ENCODE measurements at places on chromosomes 16 and 17.

DNA sequence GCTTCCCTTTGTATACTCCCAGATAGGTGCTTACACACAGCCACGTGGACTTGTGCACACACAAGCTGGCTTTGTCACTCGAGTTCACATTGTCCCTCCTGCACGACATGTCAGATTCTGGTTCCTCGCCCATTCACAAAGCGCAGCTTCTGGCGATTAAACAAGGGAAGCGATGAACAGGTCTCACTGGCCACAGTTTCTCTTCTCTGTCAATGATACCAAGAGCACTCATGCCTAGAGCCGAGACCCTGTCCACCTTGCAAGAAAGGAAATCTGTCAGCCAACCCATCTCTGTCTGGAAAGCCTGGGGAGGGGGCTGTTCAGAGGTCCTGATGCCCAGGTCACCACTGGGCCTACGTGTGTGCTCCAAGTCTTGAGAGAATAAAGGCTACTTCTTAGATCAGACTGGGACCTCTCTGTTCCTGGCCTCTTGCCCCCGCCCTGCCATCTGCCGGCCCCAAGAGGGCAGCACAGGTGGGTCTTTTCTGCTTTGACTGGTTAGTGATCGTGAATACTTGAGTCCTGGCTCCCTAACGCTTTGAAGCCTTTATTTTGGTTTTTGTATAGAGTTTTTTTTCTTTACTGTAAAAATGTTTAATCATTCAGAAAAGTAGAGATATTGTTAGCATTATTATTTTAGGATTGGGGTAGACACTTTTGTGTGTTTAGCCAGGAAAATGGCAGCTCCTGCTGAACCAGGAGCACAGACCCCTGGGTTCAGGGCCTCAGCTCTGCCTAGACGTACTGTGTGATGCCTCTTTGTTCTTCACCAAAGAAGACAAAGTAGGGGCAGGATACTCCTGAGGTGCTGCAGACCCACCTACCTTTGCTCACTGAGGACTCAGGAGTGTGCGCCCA lies 104.7 kb downstream of the MRM1 start:
- DNase-seq = peak; percentile 43

GRCh38 chr17:80415626-80416137 lies 715 bp downstream of the ENDOV start:
- DNase-seq = no peak

DNA sequence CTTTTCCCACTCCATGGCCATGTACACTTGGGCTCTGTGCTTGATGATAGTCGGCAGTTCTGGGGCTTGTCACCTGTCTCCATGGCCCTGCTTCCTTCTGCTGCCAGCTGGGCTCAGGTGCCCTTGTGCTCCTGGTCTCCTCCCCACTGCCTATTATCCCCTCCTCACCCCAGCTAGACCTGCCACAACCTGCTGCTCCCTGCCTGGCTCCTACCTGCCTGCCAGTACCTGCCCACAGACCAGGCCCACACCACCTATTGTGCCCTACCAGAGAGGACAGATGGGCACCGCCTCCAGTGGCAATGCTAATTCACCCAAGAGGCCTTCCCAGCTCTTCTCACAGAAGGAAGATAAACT lies 538 bp upstream of the RAPGEFL1 start:
- DNase-seq = no peak

GRCh38 chr17:49108318-49108717 lies 24.3 kb upstream of the B4GALNT2 start:
- DNase-seq = no peak

- DNase-seq = no peak
Observed at GRCh38 chr17:40862985-40863733, 3.9 kb downstream of the KRT12 start.

- DNase-seq = no peak
Observed at GRCh38 chr16:87954826-87955225, 3.6 kb downstream of the BANP start.

GRCh38 chr17:79041041-79041570 lies 17.1 kb downstream of the C1QTNF1 start:
- no peak for DNase-seq

DNA sequence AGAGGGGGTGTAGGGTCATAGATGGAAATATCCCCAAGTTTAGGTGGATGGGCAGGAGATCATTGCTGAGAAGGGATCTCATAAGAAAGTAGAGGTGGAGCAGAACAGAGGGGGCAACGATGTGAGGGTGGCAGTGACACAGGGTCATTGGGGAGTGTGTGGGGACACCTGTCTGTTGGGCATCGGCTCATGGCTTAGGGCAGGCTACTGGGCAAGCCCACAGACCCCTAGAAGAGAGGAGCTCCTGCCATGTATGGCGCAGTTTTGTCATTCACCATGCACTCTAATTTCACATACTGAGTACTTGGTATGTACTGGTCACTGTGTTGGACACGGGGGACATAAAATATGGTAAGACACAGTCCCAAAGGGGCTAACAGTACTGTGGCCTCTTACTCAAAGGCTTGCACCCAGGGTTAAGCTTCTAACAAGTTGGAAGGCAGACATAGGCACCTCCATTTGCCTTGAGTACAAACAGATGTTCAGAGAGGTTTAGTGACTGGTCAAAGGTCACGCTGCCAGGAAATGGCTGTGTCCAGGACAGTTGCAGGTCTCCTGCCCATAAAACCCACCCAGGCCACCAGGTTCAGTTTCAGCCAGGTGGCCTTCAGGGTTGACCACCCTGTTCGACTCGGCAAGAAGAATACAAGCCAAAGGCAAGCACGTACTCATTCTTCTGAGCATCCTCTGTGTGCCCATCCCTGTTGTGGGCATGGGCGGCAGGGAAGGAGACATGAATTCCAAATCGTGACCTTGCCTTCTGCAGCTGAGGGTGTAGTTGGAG lies 580.2 kb downstream of the KCNJ18 start:
- DNase-seq = no peak

- no peak for DNase-seq
Observed at GRCh38 chr16:22670551-22671041, 143.4 kb upstream of the HS3ST2 start.

GRCh38 chr16:79542237-79542774 lies 58.2 kb downstream of the MAF start:
- no peak for DNase-seq

- no peak for DNase-seq
Observed at GRCh38 chr17:6435968-6436367, 1.0 kb upstream of the AIPL1 start.

DNA sequence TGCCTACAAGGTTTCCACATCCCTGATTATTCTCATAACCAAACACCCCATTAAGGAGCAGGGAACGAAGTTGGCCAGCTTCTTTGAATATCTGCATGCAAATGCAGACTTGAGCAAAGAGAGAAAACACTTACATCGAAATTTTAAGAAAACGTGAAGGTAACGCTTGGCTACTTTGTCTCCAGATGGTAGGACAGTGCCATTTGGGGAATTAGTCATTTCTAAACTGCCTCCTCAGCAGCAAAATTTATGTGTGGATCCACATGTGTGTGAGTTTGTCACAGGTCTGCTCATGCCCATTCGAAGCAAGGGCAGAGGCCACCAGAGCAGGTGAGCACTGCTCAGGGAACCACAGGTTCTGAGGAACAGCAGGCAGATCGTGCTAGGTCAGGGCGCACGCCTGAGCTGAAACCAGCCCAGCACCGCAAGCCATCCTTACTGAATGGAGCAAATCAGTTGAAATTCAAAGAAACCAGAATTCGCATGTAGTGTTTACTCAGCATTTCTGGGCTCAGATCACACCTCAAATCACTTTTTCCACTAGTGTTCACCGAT lies 80.1 kb downstream of the SOCS1 start:
- DNase-seq = no peak

GRCh38 chr16:7439518-7439917 lies 106.9 kb downstream of the RBFOX1 start:
- no peak for DNase-seq

DNA sequence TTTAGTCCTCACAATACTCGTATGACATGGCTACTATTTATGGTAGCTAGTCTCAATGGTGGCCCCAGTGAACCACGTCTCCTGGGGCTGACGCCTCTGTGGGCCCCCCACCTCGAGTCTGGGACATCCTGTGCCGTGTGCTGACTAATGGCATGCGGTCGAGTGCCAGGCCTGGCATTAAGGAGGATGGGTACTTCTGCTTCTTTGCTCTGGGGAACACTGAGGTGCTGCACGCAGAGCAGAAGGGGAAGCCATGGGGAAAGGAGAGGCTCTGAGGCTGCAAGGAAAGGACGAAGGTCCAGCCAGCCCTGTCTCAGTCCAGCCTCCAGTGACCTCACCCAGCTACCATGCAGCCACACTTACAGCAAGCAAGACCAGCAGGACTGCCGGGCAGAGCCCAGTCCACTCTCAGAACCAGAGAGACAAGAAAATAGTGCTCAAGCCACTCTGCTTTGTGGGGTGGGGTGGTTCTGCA lies 5.7 kb upstream of the MPRIP start:
- no peak for DNase-seq

DNA sequence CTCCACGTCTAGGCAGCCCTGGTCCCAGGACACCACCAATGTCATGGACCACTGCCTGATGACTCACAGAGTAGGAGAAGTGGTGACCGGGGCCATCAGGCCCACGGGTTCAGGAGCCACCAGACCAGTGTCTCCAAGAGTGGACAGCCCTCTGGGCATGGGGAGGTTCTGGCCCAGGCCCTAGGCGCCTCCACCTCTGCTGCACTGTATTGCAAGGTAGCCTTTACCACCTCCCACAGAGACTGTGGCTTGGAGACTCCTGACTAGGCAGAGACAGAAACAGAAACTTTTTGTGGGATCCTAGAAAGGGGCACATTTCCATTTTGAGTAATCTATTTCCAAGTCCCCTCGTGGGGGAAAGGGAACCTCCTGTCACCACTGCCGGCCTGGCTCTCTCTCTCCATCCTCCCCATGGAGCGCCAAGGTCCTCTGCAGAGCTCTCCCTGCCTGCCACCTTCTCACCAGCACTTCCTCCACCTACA lies 2.9 kb downstream of the CDIP1 start:
- no peak for DNase-seq

DNA sequence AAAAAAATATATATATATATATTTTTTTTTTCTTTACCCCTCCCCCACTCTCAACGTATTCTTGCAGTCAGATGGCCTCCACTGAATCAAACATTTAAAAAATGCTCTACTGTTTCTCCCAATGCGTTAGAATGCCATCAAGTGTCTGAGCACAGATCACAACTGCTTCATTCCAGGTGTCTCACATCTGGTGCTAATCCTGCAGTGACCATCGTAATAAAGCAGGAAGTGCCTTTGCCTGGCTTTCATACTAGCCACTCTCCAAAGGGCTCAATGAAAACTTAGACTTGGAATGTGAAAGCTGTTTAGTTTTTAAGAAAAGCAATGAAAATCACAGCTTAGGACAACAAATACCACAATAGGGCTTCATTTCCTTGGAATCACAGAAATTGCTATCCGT lies 37.2 kb downstream of the SKAP1 start:
- no peak for DNase-seq

DNA sequence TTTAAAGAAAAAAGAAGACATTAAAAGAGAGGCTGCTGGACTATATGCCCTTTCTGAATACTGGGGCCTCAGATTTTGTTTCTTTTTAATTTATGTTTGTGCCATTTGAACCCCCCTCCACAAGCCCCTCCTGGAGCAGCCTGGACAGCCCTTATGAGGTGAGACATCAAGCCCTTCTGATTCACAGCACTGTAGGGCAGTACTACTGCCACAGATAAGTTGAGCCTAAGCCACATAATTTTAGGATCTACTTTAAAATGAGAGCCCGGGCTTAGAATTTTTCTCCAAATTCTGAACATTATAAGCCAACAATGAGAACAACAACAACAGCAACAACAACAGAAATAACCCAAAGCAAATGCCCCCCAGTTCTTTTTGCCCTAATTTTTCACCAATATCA lies 256.9 kb upstream of the SALL1 start:
- no peak for DNase-seq

- DNase-seq = no peak
Observed at GRCh38 chr17:73792994-73793393, 148.7 kb upstream of the SDK2 start.

DNA sequence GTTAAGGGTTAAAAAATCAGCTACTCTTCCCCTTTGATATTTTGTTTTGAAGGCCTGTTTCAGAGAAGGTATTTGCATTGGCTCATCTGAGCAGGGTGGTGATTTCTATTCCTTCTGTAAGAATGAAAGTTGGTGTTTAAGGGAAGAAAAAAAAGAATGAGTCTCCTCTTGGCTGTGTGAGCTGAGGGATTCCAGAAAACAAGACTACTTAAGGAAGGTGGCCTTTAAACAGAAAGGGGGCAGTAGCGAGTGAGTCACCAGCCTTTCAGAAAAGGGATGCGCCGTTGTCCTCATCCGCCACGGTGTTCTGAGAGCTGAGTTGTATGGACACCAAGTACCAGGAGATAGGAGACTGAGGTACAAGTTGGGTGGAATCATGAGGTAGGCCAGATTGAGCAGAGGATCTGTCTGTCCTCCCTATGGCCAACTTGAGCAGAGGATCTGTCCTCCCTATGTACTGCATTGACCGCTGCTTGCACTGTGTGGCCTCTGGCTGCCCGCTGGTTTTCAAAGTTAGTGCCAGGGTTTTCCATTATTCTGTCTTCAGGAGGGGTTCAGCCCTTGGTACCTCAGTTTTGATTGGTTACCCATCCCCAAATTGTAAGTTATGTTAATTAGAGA lies 8.2 kb downstream of the PRKCA start:
- no peak for DNase-seq

DNA sequence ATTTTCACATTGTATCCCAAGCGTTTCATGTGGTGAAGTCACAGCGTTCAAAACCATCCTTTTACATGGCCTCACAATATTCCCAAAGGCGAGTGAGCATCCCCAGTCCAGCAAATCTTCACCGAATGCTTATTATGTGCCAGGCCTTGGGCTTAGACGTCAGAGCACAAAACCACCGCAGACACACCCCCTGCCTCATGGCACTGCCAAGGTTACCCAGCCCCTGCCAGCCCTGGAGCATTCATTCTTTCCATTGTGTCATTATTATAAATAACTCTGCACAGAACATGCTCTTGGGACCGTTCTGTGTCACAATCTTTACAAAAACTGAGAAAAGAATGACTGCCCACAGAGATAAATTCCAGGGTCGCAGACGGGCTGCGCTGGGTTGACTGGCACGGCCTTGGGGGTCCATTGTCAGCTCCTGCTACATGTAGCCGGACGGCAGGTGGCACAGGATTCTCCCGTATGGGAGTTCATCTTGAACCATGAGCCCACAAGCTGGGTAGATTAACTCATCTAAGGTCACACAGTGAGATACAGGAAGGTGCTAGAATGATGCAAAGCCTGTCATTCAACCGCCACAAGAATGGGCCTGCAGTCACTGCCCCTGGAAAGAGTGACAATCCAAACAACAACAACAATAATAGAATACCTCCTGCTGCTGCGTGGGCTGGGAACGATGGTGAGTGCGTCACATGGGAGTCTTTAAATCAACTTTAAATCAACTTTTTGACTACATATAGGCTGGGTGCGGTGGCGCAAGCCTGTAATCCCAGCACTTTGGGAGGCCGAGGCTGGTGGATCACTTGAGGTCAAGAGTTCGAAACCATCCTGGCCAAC lies 4.5 kb upstream of the NECAB2 start:
- DNase-seq = no peak
